Erythroblast (primary cell): ENCODE measurements at places on chromosomes 2 and 18.

DNA sequence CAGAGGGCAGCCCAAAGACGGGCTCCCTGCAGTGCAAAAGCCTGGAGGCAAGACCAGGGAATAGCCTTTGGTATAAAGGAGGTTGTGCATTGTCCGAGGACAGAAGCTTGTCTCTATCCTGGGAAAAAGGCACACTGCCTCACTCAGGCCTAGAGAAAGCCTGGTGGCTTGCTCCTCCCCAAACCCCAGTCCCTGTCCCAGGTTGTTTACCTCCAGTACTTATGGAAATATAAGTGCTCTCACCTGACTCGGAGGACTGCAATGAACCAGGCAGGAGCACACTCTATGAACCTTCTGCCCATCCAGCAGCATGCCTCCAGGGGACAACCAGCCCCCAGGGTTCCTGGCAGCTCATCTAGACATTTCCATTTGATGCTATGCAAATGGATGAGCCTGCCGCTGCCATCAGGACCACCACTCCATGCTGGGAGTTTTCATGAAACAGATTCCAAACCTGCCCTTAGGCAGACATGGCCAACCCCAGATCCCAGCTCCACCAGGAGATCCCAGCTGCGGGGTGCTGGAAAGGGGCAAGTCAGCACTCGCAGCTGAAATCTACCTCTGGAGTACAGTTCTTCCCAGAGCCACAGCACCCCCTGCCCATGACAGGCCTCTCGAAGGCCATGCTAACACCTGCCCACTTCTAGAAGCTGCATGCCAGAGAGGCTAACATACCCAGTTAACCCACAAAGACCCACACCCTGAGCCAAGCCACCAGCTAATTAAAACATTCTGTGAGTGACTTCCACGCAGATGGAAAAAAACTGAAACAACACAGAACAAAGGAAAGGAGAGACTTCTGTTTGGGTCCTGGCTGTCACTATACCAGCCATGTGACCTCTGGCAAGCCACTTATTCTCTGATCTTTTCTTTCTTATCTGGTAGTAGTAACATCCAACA lies 101.7 kb downstream of the TTC32 start:
- DNase-seq: no peak

DNA sequence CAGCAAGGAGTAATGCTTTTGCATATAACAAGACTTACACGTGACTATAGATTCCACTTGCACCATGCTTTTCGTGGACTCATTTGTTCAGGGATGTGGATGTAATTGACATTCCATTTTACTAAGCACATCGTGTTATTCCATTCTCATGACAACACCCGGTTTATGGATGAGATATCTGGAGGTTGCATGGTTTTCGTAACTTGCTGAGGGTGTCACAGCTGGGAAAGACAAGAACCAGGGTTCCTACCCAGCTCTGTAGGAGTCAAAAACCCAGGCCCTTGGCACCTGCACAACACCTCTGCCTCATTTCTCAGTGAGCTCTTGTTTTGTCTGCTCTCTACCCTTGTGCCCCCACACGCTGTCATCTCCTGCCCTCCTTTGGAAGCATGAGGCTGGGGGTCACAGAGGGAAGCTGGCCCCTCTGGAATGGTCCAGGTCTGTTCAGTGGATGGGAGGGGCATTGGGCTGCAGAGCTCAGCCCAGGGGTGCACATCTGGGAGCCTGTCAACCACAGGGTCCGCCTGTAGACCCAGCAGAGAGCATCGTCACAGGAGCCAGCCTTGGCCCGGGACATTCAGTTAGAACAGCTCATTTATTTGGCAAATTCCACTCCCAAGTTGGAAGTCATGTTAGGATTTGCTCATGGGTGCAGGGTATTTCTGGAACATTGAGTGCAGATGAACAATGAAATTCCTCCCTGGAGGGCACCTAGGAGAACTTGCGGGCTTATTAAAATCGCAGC lies 120.1 kb upstream of the TWIST2 start:
- DNase-seq: no peak

GRCh38 chr2:120995656-120996190 lies 260.1 kb downstream of the GLI2 start:
- no peak for DNase-seq

GRCh38 chr2:120879431-120880295 lies 144.0 kb downstream of the GLI2 start:
- DNase-seq: no peak

DNA sequence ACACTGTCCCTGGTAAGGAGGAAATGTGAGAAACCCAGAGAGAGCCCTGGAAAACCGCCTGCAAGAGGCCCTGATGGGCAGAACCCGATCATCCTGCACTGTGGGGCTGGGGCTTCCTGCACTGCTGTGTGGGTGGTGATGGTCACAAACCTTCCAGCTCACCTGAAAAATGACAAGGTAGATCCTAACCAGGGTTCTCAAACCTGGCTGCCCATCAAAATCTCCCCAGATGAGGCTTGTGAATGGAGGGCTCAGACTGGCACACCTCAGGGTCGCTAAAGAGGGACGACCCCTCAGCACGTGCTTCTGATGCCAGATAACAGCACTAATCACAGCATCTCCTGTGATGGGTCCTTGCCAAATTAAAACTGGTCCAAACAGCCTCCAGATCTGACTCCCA lies 74.7 kb downstream of the GYPC start:
- no peak for DNase-seq

GRCh38 chr2:40004336-40004735 lies 225.3 kb upstream of the THUMPD2 start:
- DNase-seq: no peak

- DNase-seq: no peak
Observed at GRCh38 chr2:190449925-190450324, 41.8 kb downstream of the MFSD6 start.
